Right renal pelvis (tissue), 4 donors: ENCODE measurements at places on chromosomes 16 and 17.

GRCh38 chr17:82228278-82228841 is 482 bp upstream of the SLC16A3 start:
- DNase-seq: no peak

DNA sequence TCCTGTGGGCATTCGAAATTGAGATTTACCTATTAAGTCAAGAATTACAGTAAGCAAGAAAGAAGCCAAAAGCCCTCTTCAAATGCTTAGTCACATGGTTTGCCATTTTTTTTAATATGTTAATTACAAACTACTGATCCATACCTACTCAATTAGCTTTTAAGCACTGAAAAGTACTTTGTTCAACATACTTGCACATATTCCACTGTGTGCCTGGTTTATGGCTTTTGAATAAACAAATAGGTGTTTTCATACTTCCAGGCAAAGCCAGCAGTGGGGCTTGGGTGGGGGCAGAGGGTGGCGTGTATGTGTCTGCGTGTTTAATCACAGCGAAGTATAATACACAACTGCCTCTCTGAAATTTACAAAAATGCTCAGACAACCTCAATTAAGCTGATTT is 51.4 kb downstream of the GAS7 start:
- no peak for DNase-seq

GRCh38 chr16:81779536-81780320 is 637 bp downstream of the PLCG2 start:
- DNase-seq: no peak

DNA sequence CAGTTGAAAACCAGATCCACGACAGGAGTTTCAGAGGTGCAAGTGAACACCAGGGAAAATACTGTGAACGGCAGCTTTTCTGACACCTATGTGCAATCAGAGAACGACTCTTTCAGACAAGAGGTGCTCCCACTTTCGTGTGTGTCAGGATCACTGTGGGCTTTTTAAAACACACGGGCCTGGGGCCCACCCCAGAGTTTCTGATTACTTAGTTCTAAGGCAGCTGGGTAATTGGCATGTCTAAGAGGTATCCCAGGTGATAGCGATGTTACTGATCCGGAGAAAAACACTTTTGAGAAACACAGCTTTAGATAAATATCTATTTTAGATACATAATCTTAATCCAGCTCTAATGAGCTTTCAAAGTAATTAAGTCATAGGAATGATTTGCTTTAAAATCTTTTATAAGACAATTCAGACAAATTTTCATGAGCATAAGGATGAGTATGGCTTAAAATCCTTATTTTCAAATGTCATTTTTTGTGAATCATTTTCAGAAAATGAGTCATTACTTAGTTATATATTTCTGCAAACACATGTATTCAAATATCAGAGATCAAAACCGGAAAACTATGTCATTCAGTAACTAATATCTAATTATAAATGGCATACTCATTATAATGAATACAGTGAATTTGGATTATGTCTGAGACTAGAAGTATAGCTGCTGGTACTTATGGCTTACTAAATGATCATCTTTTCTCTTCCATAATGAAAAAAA is 217.9 kb upstream of the PSMD7 start:
- DNase-seq: no peak

- DNase-seq: no peak
Measured at GRCh38 chr17:65718601-65719000, 157.2 kb upstream of the AXIN2 start.

- DNase-seq: no peak
Measured at GRCh38 chr16:46882940-46883307, 1.2 kb upstream of the GPT2 start.

GRCh38 chr17:35666967-35667532 is 64.4 kb upstream of the RASL10B start:
- DNase-seq: no peak

DNA sequence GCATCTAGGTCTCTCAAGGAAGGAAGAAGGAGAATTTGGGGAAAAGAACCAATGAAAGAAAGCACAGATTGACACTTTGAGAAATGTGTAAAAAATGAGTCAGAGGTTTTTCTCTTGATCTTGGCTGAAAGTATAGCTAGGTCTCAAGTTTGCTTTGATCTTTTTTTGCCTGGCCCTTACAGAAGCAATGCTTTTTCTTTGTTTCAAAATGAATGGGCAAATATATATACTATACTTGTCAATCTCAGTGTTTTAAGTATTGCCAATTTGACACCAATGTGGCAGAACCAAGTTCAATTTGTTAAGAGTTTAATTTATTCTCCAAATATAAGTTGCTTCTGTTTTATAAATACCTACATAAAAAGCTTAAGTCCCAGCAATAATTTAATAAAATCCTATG is 119.6 kb downstream of the PPM1E start:
- DNase-seq: no peak

DNA sequence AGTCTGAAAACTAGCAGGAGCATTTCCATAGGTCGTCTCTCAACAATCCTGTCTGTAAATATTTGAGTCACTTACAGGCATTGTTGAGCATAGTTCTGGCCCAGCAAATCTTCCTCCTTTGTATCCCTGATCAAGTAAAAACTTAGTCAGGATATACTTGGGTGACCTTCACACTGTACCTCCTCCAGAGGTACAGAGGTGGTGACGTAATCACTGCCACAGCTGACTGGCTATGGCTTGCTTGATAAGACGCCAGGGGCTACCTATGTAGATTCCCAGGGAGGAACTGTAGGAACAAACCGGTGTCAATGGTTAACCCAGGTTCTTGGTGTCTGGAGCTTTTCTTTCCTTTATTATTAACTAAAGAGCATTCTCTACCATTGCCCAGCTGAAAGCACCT is at the start of gene KCNJ16:
KCNJ16 (plus strand) TSS at position 270 of the 400 bp plus-strand sequence. CDS start 56,863 bp downstream, outside the sequence.
- peak; percentile 52 for DNase-seq

- no peak for DNase-seq
Measured at GRCh38 chr16:20598832-20599469, 22.8 kb upstream of the ACSM2B start.

GRCh38 chr16:87728026-87728425 is 37.8 kb downstream of the KLHDC4 start:
- no peak for DNase-seq

GRCh38 chr16:2596747-2597559 is 59.1 kb downstream of the PDPK1 start:
- DNase-seq: no peak

- no peak for DNase-seq
Measured at GRCh38 chr17:4887581-4887980, 11.8 kb upstream of the C17orf107 start.

GRCh38 chr17:16976725-16977550 is 5.0 kb upstream of the TNFRSF13B start:
- no peak for DNase-seq

DNA sequence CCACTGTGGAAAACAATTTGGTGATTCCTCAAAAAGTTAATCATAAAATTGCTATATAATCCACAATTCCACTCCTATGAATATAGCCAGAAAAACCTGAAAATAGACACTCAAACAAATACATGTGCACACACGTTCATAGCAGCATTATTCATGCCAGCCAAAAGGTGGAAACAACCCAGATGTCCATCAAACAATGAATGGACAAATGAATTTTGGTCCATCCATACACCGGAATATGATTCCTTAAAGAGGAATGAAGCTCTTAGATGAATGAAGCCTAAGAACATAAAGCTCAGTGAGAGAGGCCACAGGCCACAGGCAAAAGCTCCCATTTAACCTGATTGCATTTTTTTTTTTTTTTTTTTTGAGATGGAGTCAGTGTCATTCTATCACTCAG is 114.6 kb upstream of the TNRC6C start:
- DNase-seq: no peak

GRCh38 chr17:42809250-42809649 is 10.6 kb downstream of the CNTD1 start:
- DNase-seq: no peak

DNA sequence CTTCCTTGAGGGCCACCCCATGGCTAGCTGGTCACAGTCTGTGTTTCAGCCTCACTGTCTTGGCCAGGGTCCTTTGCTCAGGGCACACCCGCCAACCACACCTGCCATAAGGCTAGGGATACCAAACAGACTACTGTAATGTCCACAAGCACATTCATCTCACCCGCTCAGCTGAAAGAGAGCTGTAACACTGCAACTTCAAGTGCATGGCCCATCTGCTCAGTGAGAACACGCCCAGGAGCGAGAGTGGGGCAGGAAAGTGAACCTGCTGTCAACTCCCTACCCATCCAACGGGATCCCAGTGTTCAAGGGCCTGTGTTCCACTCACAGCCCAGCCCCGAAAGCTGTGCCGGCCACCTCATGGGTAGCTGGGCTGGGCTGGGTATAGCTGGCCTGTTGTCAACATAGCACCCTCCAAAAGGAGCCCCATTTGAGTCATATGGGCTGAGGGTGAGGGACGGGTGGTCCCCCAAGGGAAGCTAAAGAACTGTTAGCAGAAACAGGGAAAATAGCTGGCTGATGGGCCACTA is 55.7 kb downstream of the SCNN1B start:
- DNase-seq: no peak

DNA sequence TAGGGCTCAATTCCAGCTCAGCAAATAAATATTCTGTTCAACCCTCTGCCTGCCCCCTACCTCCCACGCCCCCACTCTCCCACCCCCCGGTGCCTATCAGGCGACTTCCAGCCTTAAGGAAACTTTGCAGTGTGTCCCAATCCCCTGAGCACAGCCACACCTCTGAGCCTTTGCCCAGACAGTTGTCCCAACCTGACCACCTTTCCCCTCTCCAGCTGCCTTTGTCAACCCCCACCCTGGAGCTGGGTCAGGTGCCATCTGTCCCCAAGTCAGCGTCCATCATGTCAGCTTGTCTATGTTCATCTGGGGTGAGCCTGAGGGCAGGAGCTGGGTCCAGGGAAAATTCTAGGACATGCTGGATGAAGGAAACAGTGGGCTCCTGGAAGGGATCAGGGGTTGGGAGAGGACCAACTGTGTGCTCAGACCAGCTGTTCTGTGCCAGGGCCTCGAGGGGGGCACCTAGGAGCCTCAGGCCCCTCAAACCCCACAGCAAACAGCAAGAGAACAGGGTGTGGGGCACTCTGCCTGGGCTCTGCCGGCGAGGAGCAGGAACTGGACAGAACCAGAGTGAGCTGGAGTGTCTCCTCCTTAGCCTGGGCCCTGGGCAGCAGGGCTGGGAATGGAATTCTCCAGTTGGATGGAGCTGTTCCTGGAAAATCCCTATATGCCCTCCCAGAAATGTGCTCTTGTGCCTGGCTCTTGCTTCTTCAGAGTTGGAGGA is 17.8 kb downstream of the CDH16 start:
- DNase-seq: no peak

GRCh38 chr16:82241469-82242052 is 71.5 kb upstream of the MPHOSPH6 start:
- DNase-seq: no peak

GRCh38 chr16:50395763-50396710 is 27.2 kb upstream of the BRD7 start:
- DNase-seq: no peak

- DNase-seq: no peak
Measured at GRCh38 chr16:52366983-52367382, 180.0 kb downstream of the TOX3 start.

DNA sequence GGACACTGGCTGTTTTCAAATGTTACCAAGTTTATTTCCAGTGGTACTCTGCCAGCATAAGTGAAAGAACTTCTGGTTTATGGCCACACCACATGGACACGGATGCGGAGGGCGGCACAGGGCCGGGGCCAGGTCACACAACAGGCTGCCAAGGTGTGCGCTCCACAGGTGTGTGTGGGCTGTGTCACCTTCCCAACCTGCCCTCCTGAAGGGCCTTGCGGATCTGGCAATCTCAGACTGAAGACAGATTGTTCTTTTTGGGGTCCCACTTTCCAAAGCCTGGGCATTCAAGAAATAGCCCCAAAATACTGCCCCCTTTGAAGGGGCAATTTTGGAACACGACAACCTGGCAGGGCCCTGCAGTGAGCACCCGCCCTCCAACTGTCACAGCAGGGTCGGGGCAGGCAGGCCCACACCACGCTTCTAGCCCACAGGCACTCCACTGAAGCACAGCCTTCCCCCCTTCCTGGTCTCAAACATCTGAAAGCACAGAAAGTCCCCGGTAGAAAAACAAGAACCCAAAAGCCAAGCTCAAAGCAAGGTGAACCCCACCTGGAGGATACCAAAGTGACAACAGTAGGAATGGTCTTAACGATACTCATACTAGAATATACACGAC is 3.5 kb downstream of the CSNK1D start:
- DNase-seq: no peak

- no peak for DNase-seq
Measured at GRCh38 chr16:50548125-50548908, at the start of gene NKD1. NKD1 (plus strand) TSS chr16:50548396; CDS start chr16:50548554, 158 bp downstream.

DNA sequence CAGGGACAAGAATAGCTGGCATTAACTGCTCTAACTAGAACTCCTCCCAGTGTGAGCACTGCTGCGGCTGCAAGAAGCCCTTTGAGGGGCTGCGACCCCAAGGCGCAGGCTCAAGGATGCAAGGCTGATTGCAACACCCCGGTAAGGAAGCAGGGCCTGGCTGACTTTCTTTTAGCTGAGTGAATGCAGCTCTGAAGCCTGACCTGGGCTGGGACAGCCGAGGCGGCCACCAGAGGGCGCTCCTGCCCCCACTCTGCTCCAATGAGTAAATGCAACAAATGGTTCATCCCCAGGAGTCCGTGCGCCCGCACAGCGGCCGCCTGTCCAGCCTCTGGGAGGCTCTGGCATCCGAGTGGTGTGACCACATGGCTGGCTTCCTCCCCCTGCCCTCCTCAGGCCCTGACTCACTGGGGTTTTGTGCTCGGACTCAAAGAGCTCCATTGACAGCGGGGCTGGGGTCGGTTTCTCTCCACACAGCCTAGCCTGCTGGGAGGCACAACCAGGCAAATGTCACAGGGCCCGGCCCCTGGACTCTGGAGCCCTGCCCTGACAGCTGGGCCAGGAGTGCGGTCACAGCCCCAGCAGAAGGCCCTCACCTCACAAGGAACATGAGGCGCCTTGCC is at the start of gene SMIM5:
SMIM5 (plus strand) TSS at position 572 of the 623 bp plus-strand sequence. CDS start 6,768 bp downstream, outside the sequence.
- DNase-seq: no peak

- peak; percentile 60 for DNase-seq
Measured at GRCh38 chr17:62627904-62628633, 599 bp downstream of the MRC2 start.

- no peak for DNase-seq
Measured at GRCh38 chr17:46910179-46910927, 12.6 kb upstream of the GOSR2 start.

GRCh38 chr16:27431773-27432532 is 30.0 kb downstream of the IL21R start:
- no peak for DNase-seq

DNA sequence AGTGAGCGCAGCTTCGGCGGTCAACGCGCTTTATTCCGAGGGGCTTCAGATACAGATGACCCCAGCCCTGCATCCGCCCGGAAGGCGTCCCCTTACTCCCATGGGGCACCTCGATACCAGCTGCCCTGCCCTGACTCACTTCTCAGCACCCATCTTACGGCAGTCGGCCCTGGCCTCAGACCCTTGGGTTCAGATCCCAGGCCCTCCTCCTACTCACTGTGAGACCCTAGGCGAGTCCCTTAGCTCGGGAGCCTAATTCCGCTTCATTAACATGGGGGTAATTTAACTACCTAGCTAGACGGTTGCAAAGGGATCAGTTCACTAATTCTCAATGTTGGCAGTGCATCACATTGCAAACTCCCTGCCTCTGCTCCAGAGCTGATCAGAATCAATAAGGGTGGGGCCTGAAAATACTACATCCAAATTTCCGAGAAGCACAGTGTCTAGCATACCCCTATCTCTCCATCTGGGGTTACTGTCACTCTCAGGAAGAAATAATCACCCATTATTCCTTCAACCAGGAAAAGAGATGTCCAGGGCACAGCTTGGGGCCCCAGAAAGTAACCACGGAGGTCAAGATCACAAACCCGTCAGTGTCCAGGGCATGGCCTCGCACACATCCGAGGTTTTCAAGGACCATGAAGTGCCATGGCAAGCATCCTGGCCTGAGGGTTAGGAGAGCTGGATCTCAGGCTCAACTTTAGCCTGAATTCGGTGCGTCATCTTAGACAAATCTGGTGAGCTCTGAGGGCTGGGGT is 415 bp upstream of the FLOT2 start:
- DNase-seq: no peak
